ENCODE measurements at places on chromosomes 12 and 14. TPM values are rescaled to one million over a fixed set of nuclear protein-coding genes. Genes with fewer than 3 reads are reported as not detected.

Gene IRAK4
- 10.8 TPM for total RNA-seq

- DNase-seq, result no peak
These were observed 49.6 kb downstream of the NT5DC3 start for GRCh38 chr12:103791350-103791920.

Gene CLEC7A
- 0.07 TPM for total RNA-seq

Gene PZP
- not detected for total RNA-seq

GRCh38 chr12:47835831-47836155 lies 16.1 kb upstream of the HDAC7 start:
- DNase-seq, result peak; percentile 86

Gene PMCH
- not detected for total RNA-seq

- DNase-seq, result no peak
These were observed 2.6 kb downstream of the GDF11 start for GRCh38 chr12:55745361-55746173.

- DNase-seq, result no peak
These were observed 27.2 kb upstream of the FBRSL1 start for GRCh38 chr12:132462788-132463187.

Gene ZC2HC1C
- total RNA-seq, result 1.5 TPM

DNA sequence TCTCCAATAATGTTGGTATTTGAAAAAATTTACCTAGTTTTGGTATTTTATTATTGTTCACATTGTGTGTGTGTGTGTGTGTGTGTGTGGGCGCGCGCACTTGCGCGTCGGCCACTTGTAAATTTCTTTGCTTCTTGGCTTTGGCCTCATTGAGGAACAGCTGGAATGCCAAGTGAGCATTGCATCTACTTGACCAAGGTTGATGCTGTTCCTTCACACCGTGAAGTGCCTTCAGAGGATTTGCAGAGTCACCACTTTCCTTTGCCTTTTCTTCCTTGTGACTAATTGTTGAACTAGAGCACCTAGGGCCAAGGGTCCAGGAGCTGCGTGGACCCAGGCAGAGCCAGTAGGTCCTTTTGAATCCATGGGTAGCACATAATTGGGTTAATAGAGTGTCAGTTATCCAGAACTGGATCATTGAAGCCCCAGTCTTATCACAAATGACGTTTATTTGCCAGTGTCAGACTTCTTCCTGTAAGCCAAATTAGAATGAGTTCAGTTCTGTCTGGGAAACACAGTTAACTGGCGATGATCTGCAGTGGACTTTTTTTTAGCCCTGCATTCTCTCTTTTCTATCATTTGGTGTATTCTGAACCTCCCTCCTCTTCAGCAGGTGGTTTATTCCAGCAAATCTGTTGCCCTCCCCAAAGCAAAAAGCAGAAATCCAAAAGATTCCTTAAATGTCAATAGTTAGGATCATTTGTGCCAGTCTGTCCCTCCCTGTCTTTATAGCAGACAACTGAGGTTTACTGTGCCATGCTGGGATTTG lies 2.6 kb downstream of the PPP2R5C start:
- DNase-seq, result no peak

DNA sequence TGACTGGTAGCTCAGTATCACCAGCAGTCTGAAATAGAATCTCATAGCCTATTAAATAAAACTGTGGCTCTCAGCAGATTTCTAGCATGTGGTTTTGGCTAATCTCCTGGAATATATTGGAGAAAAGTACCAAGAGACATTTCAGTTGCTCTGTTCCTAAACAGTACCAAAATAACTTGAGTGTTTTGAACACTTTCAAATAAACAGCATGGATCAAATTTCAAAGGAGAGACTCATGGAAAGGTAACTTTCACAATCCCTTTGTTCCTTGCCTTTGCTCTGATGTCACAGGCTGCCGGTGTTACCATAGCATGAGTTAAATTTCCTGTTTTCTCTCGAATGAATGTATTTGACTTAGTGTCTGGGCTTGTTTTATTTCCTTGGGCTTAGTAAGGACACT lies 3.4 kb downstream of the ARG2 start:
- peak; percentile 92 for DNase-seq

DNA sequence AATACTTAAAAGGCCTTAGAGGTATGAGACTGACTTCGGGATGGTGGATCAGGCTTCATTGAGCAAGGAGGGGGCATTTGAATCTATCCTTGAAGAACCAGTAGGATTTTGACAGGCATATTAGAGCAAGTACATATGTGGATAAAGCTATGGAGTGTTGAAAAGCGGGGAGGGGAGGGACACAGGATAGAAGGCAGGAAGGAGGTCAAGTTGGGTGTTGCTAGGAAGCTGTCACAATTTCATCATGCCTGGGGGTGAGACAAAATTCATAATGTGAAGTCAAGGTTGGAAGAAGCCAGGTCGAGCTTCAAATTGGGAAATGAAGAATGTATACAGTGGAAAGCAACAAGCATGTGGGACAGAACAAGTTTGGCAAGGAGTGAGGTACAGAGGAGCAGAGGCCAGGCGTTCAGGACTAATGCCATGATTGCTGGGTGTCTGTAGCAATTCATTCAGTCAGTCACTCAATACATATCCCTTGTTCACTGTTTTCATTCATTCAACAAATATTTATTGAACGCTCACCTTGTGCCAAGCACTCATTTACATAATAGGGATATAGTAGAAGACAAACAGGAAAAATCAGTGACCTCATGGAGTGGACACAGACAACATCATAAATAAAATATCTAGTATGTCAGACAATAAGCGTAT lies 58.3 kb upstream of the LTA4H start:
- DNase-seq, result no peak

Measured in foreskin keratinocyte (primary cell).